ENCODE measurements at places on chromosomes 5 and 9.
A peak's percentile ranks its signal among the peaks of the same experiment; 100 is the strongest.

- no peak for DNase-seq
Measured at GRCh38 chr9:113566016-113566711, 102.6 kb downstream of the RGS3 start.

- peak; percentile 16 for DNase-seq
Measured at GRCh38 chr5:67875601-67876000, 340.0 kb upstream of the PIK3R1 start.

DNA sequence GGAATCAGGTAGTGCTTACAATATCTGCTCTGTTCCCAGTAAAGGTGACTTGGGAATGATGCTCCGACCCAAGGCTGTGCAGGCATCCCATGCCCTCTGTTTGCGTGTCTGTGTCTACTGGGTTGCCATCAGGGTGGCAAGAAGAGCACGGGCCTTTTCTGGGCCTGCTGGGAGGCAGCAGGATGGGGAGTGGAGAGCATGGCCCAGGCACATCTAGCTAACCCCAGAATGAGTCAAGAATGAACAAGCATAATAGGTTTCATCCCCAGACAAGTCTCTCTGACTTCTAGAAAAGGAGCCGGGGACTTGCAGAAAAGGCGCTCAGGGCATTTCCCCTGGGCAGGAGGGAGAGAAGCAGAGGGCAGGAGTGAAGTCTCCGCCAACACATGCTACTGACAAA lies 260.4 kb downstream of the IRX1 start:
- no peak for DNase-seq

DNA sequence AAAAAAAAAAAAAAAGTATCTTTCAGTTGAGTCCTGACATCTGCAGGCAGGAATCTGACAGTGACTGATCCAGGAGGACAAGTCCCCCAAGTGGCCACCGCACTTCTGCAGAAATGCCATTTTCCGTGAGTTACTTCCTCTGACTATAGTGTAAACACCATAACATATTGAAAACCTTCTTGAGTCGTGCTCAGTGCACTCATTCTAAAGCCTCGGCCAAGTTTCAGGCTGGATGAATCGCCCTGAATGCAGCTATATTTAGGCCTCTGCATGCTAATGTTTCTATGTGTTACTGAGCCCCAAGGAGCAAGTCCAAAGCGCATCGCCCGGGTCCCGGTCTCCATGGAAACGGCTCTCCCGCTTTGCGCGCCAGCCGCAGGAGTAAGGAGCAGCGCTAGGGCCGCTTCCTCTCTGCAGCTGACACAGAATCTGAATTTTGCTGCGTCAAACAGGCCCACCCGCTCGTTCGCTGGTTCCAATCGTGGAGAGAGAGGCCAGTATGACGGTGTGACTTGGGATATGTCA lies 335.4 kb downstream of the MSX2 start:
- DNase-seq = peak; percentile 5

DNA sequence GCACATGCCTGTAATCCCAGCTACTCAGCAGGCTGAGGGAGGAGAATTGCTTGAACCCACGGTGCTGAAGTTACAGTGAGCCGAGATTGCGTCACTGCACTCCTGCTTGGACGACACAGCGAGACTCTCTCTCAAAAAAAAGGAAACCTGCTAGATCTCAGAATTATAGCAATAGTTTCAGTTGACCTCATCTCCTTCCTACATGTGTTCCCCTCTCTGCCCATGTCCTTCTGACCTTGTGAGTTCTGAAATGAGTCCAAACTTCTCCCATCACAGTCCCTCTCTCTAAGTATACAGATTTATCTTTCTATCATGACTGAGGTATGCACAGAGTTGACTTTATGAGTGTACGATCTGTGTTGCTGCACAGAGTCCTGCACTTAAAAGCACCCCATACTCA lies 44.6 kb upstream of the SHOC1 start:
- peak; percentile 56 for DNase-seq

- DNase-seq = no peak
Measured at GRCh38 chr5:59496524-59497134, 396.9 kb downstream of the PDE4D start.

GRCh38 chr5:56840597-56840996 lies 25.2 kb downstream of the MAP3K1 start:
- DNase-seq = no peak

- no peak for DNase-seq
Measured at GRCh38 chr5:148147415-148147814, 20.9 kb upstream of the SPINK14 start.

- DNase-seq = no peak
Measured at GRCh38 chr9:14281136-14281795, 32.7 kb downstream of the NFIB start.

DNA sequence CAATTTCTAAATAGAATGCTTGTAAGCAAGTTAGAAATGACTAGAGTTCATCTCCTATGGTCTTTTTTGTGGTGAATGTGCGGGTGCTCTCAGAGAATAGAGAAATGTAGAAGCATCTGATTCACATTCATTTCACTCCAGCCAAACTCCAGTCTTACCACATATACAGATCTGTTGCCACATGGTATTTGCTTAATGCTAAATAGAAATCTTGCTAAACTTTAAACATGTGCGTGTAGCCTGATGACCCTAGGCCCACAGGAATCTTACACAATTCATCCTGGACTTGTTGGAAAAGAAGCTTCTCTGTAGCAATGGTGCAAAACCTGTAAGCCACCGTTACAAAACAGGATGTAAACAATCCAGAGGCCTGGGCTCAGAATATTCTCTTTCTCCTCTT lies 135.2 kb downstream of the PCSK1 start:
- peak; percentile 91 for DNase-seq

GRCh38 chr9:134127616-134128015 lies 8.3 kb upstream of the WDR5 start:
- no peak for DNase-seq

- DNase-seq = no peak
Measured at GRCh38 chr5:171474230-171474813, 54.9 kb downstream of the FGF18 start.

- no peak for DNase-seq
Measured at GRCh38 chr9:70133253-70134208, 89.9 kb downstream of the MAMDC2 start.

GRCh38 chr5:15425766-15426165 lies 74.2 kb upstream of the FBXL7 start:
- DNase-seq = no peak

GRCh38 chr5:159478950-159479349 lies 148.7 kb upstream of the IL12B start:
- DNase-seq = no peak

- DNase-seq = no peak
Measured at GRCh38 chr9:8436786-8437185, 637.2 kb upstream of the DMAC1 start.

GRCh38 chr9:2125906-2126305 lies 110.8 kb downstream of the SMARCA2 start:
- no peak for DNase-seq

DNA sequence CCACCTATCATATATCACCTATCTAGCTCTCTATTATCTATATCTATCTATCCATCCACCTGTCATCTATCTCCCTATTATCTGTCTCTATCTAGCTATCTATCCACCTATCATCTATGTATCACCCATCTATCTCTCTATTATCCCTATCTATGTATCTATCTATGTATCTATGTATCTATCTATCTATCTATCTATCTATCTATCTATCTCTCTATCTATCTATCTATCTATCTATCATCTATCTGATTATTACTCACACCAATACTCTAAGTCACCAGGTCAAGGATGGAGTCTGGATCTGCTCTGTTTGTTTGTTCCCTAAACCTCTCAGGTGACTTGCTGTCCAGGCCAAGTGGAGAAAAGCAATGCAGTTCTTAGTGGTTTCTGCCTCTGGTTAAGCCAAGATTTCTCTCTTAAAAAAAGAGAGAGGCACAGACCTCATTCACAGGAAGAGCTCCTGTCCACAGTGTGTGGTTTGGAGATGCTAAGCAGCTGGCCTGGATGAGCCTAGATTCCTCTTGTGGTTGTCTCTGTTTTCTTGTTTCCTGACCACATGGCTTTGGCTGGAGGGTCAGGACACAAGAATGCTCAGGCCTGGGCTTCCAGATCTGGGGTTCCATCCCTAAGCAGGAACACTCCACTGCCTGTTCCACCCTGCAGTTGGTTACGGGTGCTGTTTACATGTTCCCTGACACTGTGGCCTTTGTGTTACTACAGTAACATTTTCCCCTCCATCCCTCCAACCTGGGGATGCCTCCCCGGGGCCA lies 133.4 kb downstream of the PHF2 start:
- DNase-seq = no peak

DNA sequence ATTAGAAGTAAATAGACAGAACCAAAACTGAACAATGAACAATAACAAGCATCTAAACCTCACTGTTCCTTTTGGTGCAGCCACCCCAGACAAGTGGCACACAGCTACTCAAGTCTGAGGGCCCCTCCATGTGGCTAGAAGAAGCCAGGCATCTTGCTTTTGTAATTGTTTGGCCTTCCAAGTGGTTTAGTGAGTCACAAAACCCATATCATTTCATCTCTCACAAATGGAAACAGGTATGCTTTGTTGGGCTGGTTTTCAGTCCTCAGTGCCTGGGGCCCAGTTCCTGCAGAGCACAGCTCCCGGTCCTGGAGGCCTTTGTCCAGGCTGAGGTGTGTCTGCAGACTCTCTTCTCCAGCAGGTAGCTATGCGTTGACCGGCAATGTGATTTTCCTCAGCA lies 16.7 kb downstream of the PRLR start:
- no peak for DNase-seq

GRCh38 chr9:134222018-134222573 lies 57.7 kb upstream of the RNU6ATAC start:
- DNase-seq = no peak

DNA sequence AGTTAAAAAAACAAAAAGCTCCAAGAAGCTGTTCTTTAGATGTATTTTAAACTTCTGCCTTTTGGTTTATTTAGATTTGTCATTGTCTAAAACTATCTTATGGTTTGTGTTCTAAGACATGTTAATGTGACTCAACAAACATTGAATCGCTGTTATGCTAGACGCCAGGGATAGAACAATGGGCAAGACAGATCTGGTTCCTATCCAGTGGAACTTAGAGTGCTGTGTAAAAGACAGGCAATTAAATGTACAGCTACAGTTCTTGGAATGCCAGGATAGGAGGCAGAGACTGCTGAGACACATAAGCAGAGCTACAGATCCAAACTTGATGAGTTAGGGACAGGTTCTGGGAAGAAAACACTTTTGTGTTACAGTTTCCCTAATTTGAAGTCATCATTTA lies 22.4 kb downstream of the LYRM7 start:
- no peak for DNase-seq

GRCh38 chr5:32115985-32116384 lies 58.1 kb downstream of the GOLPH3 start:
- DNase-seq = no peak

DNA sequence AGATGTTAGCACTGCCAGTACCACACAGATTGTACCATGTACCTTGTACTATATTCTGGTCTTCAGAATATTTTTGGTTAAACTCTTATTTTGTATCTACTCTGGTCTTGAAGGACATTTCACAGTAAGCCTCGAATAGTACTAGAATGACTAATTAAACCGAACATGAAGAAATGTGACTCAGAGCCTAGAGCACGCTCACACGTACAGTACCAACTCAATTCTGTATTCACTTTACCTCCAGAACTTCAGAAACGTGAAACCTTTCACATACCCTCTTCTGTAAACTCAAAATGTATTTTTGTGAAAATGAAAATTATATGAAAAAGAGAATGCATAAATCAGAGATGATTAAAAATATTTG lies 112.8 kb downstream of the MVB12B start:
- no peak for DNase-seq

- DNase-seq = no peak
Measured at GRCh38 chr9:124794902-124795491, 18.1 kb downstream of the OLFML2A start.

DNA sequence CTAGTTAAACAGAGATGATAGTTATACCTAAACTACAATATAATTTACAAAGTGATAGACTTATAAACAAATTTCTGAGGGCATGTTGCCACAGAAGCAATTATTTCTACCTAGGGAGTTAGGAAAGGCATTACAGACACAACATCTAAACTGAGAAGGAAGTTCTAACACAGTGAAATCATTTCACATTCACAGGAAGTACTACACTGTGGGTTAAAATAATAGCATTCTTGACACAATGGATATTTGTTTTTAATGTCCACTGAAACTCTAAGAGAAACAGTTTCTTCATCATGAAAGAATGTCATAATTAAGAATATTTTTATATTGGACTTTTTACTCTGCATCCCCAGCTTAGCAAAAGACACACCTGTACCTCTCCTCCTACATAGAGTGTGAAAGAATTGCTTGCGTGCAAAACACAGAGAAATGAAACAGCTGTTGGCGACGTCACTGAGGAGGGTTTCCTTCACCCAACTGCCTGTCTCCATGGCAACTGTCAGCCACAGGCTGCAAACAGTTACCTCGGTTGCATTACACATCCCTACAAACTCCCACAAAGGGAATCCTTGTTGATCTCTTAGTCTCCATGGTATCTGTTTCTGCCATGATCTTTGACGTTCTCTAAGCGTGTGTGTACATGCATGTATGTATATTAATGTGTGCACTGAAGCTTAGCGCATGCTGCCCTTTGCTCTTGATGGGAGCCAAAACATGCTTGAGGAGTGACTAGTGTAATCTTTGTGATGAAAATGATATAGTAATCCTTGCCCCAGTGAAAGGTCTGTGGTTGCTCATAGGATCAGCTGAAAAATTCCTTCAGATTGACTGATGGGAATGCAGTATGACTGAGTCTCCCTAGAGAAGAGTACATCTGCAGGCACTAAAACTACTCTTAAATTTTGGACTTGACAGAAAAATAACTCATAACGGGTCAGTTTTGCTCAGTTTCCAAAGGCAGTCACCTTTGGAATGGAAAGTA lies 168.5 kb downstream of the ACTL7B start:
- peak; percentile 44 for DNase-seq

- peak; percentile 5 for DNase-seq
Measured at GRCh38 chr9:135343837-135344522, 135.6 kb upstream of the PPP1R26 start.

DNA sequence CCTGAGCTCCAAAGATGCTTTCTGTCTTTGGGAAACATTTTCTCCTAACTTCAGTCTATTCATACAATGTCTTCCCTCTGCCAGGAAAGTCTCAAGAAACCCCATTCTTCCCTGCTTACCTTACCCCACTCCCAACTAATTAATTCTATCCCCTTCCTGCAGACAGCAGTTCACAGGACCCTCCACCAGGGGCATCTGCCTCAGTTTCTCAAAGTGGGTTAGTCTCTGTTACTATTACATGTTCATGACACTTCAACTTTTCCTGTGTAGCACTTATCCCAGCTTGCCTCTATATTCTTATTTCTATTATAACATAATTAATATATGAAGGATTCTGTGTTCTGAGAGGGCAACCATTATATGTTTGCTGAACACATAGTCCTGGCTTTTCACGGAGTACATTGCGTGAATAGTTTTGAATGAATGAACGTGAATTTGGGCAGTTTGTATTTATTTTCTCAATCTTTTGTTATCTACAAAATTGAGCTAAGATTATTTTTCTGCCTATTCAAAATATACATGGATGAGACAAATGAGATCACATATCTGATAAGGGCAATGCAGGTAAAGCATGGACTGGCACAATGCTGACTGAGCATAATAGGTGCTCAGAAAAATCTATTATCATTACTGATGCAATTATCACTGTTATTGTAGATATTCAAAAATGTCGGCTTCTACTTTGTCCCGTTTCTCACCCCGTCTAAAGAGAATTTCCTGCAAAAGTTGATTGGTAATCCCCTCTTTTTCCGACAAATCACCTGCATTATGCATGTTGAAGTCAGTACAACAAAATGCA lies 341.1 kb downstream of the BRINP1 start:
- DNase-seq = no peak
